ENCODE measurements at places on chromosomes 1 and 21. TPM values are rescaled to one million over a fixed set of nuclear protein-coding genes. Genes with fewer than 3 reads are reported as not detected.

Gene ADGRL2
- total RNA-seq, result 14.5 TPM

DNA sequence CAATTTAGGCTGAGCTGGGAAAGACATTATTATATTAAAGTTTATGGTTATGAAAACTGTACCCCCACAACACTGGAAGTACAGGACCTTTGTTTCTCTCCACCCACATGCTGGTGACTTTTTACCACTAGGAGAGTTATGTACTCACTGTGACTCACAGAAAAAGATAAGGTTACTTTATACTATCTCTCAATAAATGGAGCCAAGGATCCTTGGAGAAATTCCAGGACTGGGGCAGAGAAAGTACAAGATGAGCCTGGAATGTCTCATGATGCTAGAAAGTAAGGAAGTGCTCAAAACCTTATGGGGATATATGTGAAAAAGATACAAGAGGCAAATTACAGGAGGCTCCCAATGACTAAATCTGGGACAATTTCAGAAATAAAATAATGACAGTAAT lies 63.9 kb upstream of the C1orf105 start:
- DNase-seq, result no peak

Gene OXCT2
- total RNA-seq, result not detected

DNA sequence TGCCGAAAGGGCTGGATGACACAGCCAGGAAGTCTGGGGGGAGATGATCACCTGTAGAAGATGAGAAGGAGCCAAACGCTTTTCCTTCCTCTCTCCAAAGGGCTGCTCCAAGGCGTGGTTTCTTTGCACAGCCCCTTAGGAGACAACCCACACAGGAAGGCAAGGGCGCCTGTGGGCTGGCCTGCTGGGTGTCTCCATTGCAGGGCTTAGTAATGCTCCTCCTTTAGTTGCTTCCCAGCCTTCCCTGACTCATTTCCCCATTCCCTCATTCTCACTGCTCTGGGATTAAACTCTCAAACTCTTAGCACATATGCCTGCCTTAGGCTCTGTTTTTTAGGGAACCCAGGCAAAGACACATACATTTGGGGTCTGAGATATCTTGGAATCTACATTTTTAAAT lies 1.7 kb upstream of the CLCA1 start:
- no peak for DNase-seq

Gene CD244
- not detected for total RNA-seq

- no peak for DNase-seq
These were observed 124.2 kb downstream of the KCNN3 start for GRCh38 chr1:154745750-154746425.
